Skeletal muscle cell (primary cell): ENCODE measurements at places on chromosomes 5 and 9.
A peak's percentile ranks its signal among the peaks of the same experiment; 100 is the strongest.

DNA sequence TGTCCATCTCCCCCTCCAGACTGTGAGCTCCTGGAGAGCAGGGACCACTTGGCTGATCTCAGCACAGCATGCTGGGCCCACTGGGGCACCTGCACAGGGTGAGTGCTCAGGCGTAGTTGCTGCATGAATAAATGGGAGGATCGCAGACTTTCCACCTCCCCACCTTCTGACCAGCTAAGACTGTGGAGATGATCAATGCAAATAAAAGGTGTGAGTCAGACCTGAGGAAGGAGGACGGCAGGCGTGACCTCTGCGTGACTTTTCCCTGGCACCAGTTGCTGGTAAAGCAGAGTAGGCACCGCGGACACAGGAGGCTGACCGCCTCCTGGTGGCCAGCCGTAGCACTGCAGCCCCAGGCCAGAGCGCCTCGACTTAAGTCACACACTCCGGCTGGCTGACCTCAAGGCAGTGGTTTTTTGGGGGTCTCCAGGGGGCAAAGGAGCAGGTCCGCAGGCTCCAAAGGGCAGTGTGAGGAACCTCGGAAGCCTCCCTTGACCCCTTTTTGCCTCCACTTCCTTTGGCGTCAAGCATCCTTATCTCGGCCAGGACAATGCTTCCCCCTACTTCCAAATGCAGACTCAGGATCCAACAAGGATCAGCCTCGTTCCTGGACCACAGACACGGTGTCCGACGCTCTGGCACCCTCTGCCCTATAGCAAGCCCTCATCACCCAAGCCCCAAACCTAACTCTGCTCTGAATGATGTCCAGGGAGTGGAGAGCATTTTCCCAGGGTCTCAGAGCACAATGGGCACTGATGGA lies 12.7 kb upstream of the TDRD7 start:
- DNase-seq: peak; percentile 17

DNA sequence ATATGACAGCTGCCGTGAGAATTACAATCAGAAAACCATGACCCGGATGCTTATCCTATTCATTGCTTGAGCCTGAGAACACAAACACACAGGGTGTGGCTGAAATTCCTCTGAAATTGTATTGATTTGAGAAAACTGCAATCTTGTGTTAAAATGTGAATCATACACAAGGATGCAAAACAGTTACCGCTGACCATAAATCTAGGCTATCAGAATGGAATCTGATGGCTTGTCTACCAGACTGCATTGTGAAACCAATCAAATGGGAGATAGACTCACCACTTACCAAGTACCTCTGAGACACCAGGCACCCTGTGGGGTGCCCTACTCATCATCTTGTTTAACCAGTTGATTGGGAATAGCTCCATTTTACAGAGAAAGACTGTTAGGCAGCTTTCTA lies 188.7 kb upstream of the MSX2 start:
- no peak for DNase-seq

DNA sequence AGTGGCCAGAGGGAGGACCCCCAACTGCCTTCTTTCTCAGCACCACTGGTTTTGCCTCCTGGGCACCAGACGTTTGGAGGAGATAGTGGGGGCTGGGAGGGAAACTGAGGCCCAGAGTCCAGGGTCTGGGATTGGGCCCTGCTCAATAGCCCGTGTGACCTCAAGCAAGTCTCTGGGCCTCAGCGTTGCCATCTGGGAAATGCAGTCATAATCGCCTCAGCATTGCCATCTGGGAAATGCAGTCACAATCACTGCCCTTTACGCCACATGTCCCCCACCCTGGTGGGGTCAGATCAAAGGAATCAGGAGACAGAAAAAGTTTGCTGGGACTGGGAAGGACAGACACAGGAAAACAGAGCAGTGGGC lies 1.6 kb downstream of the SH2D3C start:
- no peak for DNase-seq

- DNase-seq: no peak
Measured at GRCh38 chr5:79070350-79070667, 742 bp downstream of the BHMT2 start.

GRCh38 chr5:132639706-132640130 lies 18.3 kb upstream of the IL13 start:
- DNase-seq: no peak

GRCh38 chr5:140196115-140196814 lies 21.3 kb downstream of the CYSTM1 start:
- no peak for DNase-seq
